ENCODE measurements at places on chromosomes 4 and X. TPM values are rescaled to one million over a fixed set of nuclear protein-coding genes. Genes with fewer than 3 reads are reported as not detected.
A peak's percentile ranks its signal among the peaks of the same experiment; 100 is the strongest.

The CLDN2 gene
- total RNA-seq = not detected

The ARMCX4 gene
- total RNA-seq = 2.8 TPM

The SPANXB1 gene
- total RNA-seq = not detected

The TMEM150C gene
- not detected for total RNA-seq

The UGDH gene
- total RNA-seq = 16.9 TPM

The CXorf51B gene
- total RNA-seq = not detected

The CT47B1 gene
- total RNA-seq = not detected

The NRK gene
- not detected for total RNA-seq

The TSPYL2 gene
- 30.2 TPM for total RNA-seq

The HEPH gene
- total RNA-seq = not detected

DNA sequence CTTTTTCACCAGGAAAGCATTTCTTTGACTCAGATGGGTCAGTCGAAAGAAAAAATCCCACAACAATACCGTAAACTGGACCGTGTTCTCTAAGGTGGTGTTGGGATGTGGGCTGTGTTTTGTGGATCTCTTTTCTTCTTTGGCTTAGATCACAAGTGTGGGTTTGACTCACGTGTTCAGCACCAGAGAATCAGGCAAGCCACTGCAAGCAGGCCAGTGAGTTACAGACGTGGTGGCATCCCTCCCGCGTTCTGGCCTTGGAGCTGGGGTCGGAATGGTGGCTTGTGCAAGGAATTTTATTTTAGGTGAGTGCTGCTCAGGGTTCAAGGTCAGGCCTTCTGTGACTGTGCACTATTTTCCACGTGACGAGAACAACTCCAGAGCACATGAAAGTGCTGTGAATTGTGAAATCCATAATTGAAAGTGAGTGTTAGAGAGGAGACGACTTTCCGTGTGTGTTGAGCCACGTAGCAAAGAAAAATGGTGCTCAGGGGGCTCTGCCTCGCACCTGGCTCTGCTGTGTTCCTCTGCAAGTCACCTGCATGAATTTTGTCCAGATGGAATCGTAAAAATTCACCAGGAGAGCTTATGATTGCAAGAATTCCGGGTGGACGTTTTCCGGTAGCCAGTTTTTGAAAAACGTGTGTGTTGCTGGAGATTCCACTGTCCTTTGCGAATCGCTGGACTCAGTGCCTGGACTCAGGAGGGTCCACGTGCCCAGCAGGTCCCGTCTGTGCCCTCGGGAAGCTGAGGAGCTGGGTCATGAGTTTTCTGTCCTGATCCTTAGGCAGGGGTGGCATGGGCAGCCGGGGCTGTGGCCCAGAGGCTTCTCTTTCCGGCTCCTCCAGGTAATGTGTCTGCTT, 33.6 kb upstream of the HGFAC start:
- no peak for DNase-seq

- no peak for DNase-seq
Measured at GRCh38 chr4:74410272-74410671, 34.7 kb upstream of the AREG start.

DNA sequence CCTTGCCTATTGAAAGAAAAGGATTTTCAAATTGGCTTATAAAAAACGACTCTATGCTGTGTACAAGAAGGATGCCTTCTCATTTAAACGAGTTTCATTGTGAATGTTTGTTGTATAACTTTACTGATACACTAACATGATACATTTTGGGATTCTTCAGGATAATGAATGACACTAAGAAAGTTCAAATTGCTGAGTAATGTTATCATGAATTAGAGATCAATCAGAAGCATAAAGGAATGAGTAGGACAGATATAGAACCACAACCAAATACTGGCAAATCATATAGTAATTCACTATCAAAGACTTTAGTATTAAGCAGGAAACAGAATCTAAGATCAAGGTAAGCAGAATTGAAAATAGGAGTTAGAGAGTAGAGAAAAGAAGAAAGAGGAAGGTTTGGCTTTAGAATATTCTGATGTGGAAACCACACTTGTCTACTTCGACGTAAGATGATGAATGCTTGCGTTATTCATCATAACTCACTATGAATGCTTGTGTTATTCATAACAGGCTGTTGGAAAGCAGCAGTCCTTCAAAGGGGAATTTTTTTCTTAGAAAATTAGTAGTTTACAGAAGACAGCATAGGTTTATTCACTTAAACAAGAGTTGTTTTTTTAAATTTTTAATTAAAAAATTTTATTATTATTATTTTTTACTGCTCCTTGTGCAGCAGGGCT, 13.4 kb downstream of the CCDC158 start:
- no peak for DNase-seq

DNA sequence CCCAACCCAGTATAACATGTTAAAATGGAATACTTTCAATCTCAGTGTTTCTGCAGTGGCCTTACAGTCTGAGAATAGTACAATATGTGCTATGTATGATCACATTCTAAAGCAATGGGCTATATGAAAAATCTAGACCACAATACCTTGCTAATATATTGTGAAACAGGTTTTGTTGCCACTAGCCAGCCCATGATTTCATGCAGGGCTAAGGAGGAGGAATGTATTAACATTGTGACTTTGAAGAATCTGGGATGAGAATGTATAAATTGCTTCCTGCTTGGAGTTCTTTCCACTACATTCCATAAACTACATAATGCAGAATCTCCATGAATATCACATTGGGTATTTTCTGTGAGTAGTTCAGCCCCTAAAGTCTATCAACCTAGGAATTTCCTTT, 935.4 kb upstream of the GRIA3 start:
- DNase-seq = no peak

DNA sequence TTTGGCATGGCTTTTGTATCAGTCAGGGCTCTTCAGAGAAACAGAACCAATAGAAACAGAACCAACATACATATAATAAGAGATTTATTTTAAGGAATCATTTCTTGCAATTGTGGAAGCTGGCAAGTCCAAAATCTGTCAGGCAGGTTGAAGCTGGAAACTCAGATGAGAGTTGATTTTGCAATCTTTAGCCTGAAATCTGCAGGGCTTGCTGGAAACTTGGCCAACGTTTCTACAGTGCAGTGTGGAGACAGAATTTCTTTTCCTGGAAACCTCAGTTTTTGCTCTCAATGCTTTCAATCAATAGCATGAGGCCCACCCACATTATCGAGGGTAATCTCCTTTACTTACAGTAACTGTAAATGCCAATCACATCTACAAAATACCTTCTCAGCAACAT, 45.4 kb downstream of the COMMD8 start:
- DNase-seq = no peak

DNA sequence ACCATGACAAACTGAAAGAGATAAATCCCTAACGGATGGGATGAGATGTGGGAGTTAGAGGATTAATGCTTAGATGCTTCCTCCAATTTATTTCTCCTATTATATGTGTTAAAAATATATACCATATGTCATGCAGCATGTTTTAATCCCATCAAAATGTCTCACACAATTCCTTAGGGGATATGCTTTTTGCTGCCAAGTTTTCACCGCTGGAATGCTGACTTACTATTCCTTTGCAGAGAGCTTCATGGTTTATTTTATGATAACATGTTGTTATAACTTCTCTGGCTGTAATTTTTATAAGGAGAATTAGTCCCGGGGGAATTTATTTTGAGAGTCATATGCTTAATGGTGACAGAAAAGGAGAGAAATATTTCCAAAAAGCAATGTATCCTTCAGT, 670.3 kb downstream of the IL1RAPL1 start:
- no peak for DNase-seq

DNA sequence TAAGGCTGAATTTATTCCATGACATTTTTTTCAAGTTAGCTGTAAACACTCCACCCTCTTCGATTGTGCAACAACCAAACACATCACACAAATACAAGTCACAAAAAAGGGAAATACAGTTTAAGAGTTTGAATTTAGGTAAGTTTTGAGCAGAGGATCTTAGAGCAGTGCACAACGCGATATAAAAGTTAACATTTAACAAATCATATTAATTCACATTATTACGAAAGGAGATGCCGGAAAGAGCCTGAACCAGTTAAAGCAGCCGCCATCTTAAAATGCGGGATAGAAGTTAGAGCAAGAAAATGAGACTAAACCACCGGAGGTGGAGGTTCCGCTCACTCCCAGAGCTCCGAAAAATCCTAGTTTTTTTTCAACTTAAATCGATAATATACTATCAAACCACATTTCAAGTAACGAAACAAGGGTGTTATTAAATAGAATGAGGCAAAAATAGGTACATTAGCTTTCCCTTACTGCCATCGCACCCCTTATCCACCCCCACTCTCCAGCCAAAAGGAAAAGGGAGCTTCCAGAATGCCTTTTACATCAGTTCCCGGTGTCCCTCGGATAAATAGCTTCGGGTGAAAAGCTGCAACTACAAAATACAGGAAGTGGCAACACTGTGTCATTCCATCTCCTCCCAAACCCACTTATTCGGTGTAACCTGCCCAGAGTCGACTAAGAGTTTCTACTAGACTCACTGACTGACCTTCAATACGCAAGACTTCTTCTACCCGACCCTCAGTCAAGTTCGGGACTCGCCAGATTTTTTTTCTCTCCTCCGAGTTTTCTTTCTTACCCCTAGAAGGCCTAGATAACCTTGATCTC, 1.9 kb downstream of the UBE2D3 start:
- DNase-seq = peak; percentile 47

DNA sequence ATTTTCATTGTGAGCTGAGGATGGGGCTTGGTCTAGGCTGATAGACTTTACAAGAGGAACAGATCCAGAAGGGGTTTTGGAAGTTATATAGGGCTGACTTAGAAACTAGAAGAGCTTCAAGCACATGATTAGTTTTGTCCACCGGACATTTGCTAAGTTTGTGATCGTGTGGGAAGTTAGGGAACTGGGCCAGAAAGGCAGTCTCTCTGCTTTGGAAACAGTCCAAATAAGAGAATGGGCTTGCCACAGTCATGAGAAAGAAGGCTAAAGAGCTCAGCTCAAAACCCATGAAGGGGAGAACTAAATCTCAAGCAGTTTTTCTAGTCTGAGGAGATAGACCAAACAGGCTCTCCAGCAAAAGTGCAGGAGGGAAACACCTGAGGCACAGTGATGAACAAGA, 67.8 kb downstream of the ZNF674 start:
- no peak for DNase-seq

DNA sequence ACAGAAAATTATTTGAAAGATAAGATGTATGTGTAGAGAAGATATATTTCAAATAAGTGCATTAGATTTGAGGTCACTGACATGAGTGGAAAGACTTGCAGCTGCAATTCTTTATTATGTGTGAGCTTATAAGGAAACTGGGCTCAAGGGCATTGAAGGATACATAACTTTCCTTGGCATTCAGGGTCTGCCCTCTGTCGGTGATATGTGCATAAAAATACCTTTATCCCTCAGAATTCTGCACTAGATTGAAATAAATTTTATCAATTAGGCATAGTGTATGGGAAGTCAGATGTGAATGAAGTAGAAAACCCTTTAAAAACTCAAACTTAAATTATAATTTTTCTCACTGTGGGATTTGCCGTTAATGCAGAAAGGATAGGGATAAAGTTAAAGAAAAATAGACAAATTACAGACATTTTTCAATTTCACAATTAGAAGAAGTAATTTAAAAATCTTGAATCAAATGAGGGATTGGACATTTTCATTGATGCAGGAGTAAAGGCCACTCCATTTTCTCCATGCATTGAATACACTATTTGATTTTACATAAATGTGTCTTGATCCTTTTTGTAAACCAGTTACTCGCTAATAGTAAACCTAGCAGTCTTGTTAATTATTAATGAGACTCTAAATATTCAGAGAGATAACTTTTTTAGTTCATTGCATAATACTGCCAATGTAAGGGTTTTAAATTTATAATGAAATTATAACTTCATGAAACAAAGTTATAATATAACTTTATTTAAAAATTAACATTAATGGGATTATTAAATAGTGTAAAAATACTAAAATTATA, 21.0 kb upstream of the ETNPPL start:
- no peak for DNase-seq

DNA sequence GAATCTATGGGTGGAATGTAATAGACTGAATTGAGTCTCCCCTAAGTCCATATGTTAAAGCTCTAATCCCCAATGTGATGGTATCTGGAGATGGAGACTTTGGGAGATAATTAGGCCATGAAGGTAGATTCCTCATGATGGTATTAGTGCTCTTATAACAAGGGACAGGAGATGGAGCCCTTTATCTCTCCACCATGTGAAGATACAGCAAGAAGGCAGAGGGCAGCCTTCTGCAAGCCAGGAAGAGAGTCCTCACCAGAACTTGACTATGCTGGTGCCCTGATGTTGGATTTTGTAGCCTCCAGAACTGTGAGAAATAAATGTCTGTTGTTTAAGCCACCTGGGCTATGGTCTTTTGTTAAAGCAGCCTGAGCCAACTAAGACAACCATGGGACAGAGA, 76.4 kb upstream of the F8A3 start:
- no peak for DNase-seq

DNA sequence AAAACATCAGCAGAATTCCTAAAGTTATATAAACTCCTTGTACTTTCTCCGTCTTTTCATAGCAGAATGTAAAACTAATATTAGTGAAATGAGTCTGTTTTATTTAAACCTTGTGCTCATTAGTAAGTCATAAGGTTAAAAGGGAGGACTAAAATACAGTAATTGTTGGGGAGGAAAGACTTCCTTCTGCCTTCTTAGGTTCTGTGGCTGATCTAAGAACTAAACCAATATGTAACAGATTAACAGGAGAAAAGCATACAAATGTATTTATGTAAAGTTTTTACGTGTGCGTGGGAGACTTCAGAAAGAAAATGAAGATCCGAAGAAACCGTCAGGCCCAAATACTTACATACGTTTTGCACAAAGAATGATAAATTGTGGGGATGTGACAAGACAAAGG, 286.6 kb upstream of the MAD2L1 start:
- no peak for DNase-seq

DNA sequence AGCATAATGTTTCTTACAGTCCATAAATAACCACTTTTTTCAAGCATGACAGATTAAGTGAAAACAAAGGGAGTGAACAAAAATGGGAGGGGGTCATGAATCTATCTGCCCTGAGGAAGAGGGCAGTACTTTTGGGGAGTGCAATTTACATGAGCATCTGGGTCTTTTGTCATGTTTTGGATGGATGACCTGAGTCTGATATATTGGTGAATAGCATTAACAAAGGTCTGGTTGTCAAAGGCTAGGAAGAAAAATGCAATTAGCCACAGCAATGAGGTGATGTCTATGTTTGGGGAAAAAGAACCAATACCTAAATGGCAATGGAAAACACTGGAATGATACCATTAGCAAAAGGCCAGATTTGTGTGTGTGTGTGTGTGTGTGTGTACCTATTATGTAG, 15.1 kb upstream of the MAD2L1 start:
- no peak for DNase-seq

DNA sequence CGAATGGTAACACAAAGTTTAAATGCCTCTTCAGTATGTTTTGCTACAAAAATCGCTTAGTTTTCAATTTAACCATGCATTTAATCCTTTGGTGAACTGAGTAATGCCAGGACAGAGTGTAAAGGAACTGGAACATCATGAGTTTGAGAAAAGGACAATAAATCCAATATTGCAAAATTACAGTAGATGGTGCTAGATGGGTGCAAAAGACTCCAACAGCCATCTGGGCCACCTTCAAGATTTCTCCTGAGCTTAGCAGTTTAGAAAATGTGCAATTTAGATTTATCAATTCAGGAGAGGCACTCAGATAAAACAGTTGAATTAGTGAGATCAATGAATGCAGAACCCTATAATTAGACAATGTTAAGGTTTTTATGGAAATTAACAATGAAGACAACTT, 33.2 kb upstream of the MID1IP1 start:
- no peak for DNase-seq

Data from activated CD4-positive, alpha-beta memory T cell treated with anti-CD3 and anti-CD28 coated beads, Interleukin-2, amount 10 ng/mL, durations not matched to agents 7 days and 5 days (primary cell).